ENCODE measurements at places on chromosomes 12 and 14.

DNA sequence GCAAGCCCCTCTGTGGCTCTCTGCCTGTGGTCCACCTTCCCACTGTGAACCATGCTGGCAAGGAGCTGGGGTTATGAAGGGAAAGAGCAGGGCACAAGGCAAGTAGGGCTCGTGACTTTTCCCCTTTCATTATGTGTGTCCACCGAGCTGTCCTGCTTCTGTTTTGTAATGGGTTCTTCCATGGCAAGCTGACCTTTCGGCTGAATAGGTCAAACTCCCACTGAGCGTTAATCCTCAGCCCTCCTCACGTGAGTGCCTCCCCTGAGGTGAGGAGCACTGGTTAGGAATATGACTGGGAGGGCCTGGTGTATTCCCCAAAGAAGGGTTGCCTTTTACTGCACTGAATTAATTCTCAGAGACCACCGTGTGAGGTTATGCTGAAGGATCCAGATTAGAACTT, 424.3 kb downstream of the NPAS3 start:
- DNase-seq, result no peak

GRCh38 chr14:89110110-89110509, 285.7 kb downstream of the TTC8 start:
- no peak for DNase-seq

DNA sequence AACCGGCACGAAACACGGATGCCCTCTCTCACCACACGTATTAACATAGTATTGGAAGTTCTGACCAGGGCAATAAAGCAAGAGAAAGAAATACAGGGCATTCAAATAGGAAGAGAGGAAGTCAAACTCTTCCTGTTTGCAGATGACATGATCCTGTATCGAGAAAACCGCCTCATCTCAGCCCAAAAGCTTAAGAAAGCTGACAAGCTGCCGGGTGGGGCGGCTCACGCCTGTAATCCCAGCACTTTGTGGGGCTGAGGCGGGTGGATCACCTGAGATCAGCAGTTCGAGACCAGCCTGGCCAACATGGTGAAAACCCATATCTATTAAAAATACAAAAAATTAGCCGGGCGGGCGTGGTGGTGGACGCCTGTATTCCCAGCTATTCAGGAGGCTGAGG, 17.7 kb downstream of the OR6S1 start:
- DNase-seq, result no peak

- DNase-seq, result no peak
These were observed 9.4 kb upstream of the NOPCHAP1 start for GRCh38 chr12:104976703-104977102.

GRCh38 chr12:70876952-70877351, 43.6 kb downstream of the PTPRR start:
- DNase-seq, result no peak

DNA sequence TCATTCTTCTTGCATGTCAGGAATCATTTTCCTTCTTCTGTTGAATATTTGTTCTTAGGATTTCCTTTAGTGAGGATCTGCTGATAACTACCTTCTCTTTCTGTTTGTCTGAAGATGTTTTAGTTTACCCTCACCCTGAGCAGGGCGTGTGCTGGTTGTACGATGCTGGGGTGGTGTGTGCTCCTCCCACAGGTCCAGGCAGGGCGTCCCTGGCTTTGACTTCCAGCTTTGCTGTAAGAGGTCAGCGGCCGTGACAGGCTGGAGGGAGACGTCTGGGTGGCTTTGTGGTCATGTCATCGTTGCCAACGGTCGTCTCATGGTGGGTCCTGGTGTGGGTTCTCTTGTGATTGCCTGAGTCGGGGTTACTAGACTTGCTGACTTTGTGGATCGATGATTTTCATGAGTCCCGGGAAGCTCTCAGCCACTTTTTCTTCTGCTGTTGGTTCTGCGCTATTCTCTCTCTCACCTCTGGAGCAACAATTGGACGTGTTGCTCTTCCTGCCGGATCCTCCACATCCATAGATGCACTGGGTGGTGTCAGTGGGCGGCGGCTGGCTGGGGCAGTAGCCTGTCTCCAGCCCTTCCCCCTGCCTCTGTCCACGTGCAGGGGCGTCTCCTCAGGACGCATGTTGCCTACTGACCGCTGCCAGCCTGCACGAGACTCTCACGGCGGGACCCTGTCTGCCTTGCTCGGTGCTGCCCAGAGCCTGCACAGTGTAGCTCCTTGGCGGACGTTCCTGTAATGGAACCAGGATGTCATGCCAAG, 8.4 kb downstream of the PACS2 start:
- DNase-seq, result no peak

- DNase-seq, result no peak
These were observed 83.3 kb upstream of the PPM1H start for GRCh38 chr12:63018273-63018672.

GRCh38 chr14:38567703-38568102, 311.8 kb upstream of the CLEC14A start:
- no peak for DNase-seq

GRCh38 chr12:123657211-123657610, 13.7 kb upstream of the TCTN2 start:
- DNase-seq, result no peak

- peak; percentile 81 for DNase-seq
These were observed 470.2 kb upstream of the LMO3 start for GRCh38 chr12:17076028-17076744.

- DNase-seq, result peak; percentile 88
These were observed 16.7 kb upstream of the ZDHHC22 start for GRCh38 chr14:77158175-77158881.

Data from NCI-H345 (cell line).